ENCODE measurements at places on chromosomes 7 and 10.
A peak's percentile ranks its signal among the peaks of the same experiment; 100 is the strongest.

GRCh38 chr7:34454381-34454780, 203.6 kb upstream of the NPSR1 start:
- DNase-seq = no peak

DNA sequence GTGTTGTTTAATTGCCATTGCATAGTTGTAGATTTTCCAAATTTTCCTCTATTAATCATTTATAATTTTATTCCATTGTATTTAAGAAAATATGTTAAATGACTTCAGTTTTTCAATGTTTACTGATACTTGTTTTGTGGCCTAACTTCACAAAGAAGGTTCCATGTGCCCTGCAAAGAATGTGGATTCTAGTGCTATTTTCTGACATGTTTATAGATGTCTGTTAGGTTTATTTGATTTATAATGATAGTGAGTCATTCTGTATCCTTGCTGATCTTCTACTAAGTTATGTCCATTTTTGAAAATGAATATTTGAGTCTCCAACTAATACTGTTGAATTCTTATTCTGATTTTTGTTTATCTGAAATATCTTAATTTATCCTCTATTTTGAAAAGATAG, 369.0 kb downstream of the MAGI2 start:
- no peak for DNase-seq

- DNase-seq = no peak
These were observed 610.6 kb upstream of the NRP1 start for GRCh38 chr10:33945051-33945450.

DNA sequence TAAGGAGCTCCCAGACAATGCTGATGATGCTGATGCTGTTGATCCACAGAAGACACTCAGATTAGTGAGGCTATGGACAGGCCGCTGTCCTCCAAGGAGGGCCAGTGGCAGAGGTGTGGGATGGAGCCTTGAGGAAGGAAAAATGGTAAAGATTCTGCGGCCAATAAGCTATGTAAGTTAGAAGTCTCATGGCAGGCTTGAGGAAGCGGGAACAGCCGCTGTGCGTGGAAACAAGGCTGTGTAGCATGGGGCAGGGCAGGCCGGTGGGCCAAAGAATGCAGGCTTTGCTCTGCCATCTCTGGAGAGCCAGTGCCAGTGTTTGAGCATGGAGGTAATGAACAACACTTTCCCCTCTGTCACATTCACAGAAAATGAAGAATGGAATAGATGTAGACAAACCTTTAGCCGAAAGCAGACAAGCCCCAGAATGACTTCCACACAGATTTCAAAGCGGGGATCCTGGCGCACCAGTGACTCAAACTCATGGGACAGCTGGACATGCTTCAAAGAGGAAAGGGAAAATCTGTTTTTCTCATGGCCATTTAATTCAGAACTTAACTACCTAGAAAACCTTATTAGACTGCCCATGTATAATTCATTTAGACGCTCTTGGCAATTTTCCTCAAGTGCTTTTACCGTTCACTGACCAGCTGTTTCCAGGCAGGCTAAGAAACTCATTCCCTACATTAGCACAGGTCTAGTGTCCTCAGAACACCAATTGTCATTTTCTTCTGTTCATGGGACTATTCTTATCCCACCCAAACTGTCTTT, 16.9 kb upstream of the FIGNL1 start:
- no peak for DNase-seq

GRCh38 chr7:44961844-44962482, 16.9 kb downstream of the MYO1G start:
- no peak for DNase-seq

DNA sequence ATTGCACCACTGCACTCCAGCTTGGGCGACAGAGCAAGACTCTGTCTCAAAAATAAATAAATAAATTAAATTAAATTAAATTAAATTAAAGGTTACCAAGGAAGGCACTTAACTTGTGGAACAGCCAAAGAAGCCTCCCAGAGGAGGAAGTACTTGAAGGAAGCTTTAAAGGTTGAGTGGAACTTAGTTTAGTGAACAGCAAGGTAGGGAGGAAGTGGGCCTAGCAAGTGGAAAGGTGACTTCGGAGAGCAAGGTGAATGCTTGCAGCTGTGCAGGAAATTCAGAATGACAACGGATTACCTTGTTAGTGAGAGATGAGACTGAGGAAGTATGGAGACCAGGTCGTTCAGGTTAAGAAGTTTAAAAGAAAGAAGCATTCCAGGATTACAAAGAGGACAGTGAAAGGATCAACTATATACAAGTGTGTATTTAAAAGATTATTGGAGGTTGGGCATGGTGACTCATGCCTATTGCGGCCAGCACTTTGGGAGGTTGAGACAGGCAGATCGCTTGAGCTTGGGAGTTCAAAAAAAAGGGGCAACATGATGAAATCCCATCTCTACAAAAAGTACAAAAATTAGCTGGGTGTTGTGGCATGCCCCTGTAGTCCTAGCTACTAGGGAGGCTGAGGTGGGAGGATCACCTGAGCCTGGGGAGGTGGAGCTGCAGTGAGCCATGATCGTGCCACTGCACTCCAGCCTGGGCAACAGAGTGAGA, 12.8 kb upstream of the RPEL1 start:
- DNase-seq = peak; percentile 10

GRCh38 chr7:99305473-99306260, 20.0 kb upstream of the ARPC1A start:
- DNase-seq = no peak

DNA sequence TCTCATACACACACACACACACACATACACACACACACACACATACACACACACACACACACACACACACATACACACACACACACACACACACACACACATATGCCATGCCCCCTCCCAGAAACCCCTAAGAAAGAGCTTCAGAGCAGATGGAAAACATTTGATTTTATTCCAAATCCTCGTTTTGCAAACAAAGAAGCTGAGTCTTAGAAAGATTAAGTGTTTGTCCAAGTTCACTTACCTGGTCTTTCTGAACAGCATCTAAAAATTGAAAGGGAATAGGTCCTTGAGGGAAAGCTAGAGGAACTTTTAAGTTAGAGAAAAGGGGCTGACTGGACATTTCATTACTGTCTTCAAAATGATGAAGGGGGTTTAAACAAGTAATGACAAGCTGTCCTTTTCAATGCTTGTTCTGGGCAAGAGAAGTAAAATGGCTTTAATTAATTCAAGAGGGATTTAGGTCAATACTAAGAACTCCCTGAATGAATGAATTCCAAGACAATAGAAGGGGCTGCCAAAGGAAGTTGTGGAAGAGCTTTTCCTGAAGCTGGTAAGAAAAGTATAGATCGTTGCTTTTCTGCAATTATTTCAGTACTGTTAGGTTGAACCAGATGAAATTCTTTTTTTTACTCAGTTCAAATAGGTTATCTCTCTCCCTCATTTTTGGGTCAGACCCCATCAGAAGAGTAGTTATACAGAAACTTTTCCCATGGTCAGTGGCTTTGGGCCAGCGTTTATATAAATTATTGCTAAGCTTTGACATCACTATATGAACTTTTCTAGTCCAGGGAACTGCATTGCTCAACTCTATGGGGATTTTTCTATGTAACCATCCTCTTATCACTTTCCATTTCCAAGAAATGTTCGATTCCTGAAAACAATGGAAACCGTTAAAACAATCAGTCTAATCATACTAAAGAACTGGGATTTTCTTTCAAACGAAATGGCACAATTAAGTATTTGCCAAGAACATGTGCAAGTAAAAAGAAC, 261.4 kb downstream of the MTERF1 start:
- DNase-seq = no peak

DNA sequence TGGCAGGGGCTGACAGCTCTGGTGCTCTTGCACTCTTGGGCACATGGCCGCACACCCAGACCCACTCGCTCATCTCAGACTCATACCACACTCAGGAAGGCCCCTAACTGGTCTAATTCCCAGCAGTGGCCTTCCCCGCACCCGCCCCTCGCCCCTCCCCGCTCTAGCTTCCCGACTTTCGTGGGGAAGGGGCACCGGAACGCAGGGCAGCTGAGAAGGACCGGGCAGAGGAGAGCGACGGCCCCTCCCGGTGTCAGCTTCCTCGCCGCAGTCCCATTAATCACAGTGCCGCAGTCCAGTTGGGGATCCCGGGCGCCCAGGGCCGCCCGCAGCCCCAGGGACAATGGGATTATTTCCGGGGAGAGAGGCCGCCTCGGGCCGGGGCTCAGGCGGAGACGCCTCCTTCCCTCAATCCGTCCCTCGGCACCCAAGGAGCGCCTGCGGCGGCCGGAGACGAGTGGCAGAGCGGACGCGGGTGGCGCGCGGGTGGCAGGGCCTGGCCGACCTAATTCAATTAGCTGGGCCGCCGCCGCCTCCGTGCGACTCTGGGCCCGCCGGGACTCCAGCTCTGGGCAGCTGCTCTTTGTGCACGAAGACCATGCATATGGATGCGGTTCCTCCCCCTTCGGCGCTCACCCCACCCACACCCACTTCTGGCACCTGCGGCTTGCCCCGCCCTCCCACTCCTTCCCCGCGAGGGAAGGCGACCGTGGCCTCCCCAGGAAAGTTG, 7.8 kb upstream of the TLX1 start:
- DNase-seq = no peak

DNA sequence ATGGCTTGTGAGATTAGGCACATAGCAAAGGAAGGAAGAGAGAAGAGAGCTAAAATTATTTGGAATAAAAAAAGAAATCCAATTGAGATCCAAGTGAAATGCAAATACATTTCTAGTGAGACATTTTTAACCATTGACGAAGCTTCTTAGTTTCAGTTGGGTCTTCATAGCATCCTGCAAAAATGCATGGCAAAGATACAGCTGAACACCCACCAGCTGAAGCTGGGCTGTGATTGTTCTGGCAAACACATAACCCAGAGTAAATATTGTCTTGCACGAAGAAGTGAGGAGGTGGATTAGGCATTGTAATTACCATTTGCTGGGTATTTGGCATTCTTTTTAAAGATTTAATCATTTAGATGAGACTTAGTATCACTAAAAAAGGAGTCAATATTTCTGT, 409.4 kb downstream of the GRM8 start:
- DNase-seq = no peak

All from stromal cell of bone marrow (primary cell).